GM10248 (cell line): ENCODE measurements at places on chromosomes 12 and 14.
A peak's percentile ranks its signal among the peaks of the same experiment; 100 is the strongest.

- DNase-seq = no peak
Measured at GRCh38 chr14:21257394-21257909, 11.8 kb downstream of the HNRNPC start.

DNA sequence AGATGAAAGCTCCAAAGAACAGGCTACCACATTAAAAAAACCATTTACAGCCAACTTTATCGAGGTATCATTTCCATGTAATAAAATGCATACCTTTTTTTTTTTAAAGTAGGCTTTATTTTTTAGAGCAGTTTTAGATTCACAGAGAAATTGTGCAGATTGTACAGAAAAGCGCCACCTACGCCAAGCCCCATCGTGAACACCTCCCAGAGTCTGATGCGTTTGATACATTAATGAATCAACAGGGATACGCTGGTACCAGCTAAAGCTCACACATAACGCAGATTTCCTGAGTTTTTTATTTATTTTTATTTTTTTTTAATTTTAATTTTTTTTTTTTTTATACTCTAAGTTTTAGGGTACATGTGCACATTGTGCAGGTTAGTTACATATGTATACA is 129.9 kb downstream of the KIF26A start:
- DNase-seq = no peak

GRCh38 chr14:27929797-27930347 is 836.7 kb upstream of the FOXG1 start:
- DNase-seq = no peak

DNA sequence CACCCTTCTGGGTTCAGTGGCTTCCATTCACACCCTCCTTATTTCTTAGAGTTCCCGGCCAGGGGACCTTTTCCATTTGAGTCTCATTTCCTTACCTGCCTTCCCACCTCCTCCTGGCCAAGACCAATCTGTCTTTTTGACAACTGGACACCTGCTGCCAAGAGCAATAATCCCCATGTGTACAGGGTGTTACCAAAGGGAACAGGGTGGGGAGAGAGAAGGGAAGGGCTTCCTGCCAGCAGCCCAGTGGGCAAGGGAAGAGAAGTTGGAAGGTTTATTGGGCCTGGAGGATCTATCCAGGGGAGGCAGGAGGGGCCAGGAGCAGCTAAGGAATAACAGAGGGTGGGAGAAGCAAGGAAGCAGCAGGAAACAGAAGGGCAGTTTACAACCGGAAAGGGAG is 346.2 kb downstream of the C12orf75 start:
- no peak for DNase-seq

DNA sequence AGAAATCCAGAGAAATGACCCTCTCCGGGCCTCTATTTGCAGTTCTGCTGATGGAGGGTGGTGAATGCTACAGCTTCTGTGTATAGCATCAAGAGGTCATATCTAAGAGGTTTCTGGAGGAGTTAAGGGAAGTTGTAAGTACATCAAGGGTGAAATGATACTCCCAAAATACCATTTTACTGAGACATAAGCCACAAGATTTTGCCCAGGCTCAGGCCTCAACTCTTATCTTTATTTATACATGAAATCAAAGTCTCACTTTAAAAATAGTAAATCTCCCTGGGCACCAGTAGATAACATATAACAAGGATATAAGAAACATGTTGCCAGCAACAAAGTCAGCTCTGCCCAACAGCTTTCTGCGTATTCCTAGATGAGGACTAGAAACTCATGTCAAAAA is 40.4 kb downstream of the NIN start:
- no peak for DNase-seq

- no peak for DNase-seq
Measured at GRCh38 chr12:114955414-114956014, 271.5 kb upstream of the TBX3 start.

GRCh38 chr12:113580437-113580836 is 108.8 kb upstream of the LHX5 start:
- DNase-seq = no peak

GRCh38 chr12:14850929-14851663 is 7.8 kb upstream of the ART4 start:
- DNase-seq = no peak

DNA sequence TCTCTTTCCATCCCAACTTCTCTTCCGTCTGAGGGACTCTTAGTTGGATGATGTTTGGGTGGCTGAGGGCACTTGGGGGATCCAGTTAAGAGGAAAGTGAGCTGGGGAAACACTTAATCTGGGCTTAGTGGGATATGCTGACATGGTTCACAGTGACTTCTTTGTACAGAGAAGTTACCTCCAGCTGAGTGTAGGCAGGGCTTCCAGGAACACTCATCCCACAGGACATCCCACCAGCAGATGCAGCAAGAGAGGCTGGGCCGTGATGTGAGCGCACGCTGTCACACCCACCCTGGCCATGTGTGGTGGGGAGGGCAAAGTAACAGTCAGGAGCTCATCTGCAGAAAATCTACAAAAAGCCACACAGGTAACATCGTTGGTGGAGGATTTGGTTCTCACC is 832 bp upstream of the CACNA2D4 start:
- peak; percentile 10 for DNase-seq

- DNase-seq = no peak
Measured at GRCh38 chr12:56346675-56347074, 8.0 kb downstream of the IL23A start.

GRCh38 chr12:1918884-1919236 is 408 bp upstream of the CACNA2D4 start:
- DNase-seq = no peak

- DNase-seq = no peak
Measured at GRCh38 chr12:47159348-47159747, 79.6 kb upstream of the AMIGO2 start.

DNA sequence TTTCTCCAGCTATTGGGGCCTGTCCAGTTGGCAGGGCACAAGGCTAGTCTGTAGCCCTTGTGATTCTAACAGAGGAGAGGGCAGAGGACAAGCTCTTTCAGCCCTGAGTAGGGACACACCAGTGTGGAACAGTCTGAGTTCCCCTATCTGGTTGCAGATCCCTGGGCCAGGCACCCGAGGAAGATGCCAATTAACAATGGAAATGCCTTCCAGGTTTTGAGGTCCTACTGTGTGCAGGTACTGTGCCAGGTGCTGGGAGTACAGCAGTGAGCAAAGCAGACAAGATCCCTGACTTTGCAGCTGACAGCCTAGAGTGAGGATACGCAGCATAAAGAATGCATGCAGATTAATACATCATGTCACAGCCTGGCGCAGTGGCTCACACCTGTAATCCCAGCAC is 17.1 kb downstream of the DTX1 start:
- no peak for DNase-seq

- DNase-seq = peak; percentile 40
Measured at GRCh38 chr12:111304642-111305071, 64.2 kb downstream of the PHETA1 start.

- no peak for DNase-seq
Measured at GRCh38 chr12:38204831-38205230, 111.7 kb upstream of the ALG10B start.

- DNase-seq = no peak
Measured at GRCh38 chr12:26460361-26460760, 265.0 kb downstream of the SSPN start.

GRCh38 chr12:43332977-43333640 is 218.9 kb downstream of the ADAMTS20 start:
- no peak for DNase-seq

- DNase-seq = no peak
Measured at GRCh38 chr12:14994610-14995009, 21.8 kb downstream of the PDE6H start.

DNA sequence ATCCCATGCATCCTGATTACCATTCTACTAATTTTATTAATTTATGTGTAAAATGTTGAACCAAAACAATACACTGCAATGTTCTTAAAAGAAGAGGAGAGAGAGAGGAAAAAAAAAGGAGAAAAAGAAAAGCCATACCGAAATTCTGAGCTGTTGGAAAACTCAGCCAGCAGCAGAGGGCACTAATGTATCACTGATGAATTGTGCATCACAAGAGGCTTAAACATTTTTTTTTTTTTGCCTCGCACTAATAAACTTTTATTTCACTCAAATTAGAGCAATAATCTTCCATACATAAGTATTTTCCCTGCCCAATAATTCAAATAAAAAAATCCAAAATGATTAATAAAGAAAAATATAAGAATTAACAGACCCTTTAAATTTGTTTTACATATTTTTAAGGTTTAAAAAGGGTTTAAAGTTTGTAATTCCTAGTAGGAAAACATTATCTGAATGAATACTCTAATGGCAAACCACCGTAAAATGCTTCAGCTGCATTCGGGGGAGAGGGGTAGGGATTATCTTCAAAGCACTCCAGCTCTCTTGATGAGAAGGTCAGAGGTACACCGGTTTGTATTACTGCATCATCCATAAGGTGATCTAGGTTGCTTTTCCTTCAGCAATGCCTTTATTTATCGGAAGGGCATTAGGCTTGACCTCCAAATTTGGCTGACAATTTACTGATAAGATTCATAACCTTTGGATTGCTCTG is 41.9 kb downstream of the ATP23 start:
- no peak for DNase-seq

DNA sequence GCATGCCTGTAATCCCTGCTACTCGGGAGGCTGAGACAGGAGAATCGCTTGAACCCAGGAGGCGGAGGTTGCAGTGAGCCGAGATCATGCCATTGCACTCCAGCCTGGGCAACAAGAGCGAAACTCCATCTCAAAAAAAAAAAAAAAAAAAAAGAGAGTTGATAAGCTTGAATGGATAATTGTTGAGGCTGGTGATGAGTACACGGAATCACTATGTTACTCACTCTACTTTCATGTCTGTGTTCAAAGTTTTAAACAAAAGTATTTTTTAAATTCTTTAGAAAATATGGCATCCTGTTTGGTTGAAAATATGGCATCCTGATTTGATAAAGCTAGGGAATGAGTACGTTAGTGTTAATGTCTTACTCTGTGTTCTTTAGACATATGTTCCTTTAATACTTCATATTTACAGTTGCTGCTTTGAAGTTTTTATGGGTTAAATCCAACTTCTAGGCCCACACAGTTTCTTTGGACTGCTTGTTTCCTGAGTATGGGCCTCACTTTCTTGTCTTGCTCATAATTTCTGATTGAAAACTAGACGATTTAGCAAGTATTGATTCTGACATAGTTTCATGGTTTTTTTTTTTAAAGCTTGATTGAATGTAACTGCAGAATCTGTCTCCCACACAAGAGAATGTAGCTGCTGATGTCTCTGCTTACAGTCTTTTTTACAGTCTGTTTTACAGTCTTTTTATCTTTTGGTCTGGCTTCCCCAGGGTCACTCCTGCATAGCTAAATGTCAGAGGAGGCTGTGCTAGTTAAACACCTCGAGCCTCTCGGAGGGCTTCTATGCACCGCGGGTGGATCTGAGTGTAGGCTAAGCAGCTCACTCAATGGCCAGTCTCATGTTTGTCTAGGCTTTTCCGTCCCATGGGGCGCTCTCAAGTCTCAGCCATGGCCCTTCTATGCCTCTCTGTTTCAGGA is 14.1 kb upstream of the FBLN5 start:
- no peak for DNase-seq

DNA sequence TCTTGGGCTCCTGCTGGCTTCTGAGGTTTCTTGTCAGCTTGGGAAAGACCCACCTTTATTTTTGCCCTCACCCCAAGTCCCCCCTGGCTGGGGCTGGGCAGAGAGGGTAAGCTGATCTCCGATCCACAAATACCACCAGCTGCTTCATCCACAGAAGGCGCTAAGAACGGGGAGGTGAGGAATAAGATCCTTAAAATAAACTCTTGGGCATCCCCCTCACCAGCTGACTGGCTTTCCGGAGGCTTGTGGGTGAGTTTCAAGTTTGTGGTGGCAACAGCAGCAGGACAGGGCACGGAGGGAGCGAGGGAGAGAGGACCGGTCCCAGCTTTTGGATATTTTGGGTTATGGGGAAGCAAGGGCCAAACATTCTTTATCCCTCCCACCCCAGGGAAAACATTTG is 20.8 kb upstream of the HSPB8 start:
- no peak for DNase-seq

GRCh38 chr12:110599334-110599733 is 14.6 kb upstream of the TCTN1 start:
- no peak for DNase-seq

GRCh38 chr14:67619446-67620216 is at the start of gene ARG2:
Gene ARG2, plus strand, starts transcription at chr14:67619920. Its CDS starts 58 bp downstream, at chr14:67619978.
- DNase-seq = peak; percentile 97

DNA sequence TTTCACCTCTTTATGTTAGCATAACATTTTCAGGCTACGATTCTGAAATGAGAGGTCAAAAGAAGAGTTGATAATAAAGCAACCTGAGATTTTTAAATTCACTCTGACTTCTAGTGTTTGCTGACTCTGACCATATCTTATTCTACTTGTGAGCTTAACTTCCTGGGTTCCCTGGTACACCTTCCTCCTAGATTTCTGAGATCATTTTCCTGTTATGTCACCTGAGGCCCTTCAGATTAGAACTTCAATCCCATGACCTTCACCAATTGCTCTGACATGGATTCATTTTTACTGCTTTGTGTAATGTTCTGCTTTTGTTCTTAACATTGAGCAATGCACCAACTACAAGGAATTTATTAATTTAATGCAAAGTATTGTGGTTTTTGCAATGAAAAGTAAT is 542.9 kb upstream of the FLRT2 start:
- no peak for DNase-seq

DNA sequence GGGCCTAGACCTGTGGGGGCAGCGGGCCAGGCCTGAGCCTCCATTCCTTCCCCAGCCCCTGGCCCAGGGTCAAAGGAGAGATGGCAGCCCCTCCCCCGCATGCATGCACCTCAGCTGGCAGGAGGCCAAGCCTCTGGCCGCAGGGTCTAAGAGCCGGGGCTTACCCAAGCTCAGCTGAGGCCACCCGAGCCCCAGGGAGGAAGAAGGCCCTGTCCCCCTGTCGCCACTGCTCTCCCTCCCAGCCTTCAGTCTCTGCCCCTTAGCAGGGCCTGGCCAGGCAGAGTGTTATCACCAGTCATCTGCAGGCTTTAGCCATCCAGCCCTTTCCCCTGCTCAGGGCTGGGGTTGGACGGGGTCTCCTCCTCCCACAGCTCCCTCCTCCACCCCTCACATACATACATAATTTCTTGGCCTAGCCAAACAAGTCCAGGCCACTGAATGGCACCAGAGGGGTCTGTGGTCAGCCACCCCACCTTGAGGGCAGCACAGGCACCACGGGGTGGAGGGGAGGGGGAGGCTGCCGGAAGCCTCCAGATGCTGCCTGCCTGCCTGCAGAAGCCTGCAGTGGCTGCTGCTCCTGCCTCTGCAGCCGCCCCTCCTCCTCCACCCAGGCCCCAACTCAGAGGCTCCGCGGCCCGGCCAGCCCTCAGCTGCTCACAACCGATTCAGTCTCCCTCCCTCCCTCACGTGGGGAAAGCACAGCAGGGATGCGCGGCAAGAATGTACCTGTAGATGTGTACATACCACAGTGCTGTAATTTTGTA is 22.8 kb downstream of the RAB35 start:
- no peak for DNase-seq

DNA sequence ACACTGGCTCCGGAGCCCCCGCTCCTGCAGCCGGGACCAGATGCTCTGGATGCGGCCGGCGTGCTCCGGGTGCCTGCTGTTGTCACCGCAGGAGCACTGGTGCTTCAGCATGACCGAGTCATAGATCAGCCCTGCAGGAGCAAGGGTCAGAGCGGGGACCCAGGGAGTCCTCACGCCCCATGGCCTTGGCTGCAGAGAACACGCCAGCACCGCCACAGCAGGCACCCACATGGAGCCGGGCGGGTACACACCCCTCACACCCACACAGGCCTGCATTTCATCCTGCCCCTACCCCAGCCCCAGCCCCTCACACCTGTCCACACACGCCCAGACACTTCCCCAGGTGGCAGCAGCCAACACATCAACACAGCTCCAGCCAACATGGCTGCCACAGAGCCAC is 18.8 kb downstream of the SLC48A1 start:
- DNase-seq = no peak
